ENCODE measurements at places on chromosomes 7 and 10.
A peak's percentile ranks its signal among the peaks of the same experiment; 100 is the strongest.

- DNase-seq, result no peak
Measured at GRCh38 chr7:50454968-50455367, 4.8 kb upstream of the FIGNL1 start.

- DNase-seq, result no peak
Measured at GRCh38 chr7:26865094-26865388, 651 bp upstream of the SKAP2 start.

GRCh38 chr7:117155694-117156093, 167.2 kb downstream of the WNT2 start:
- no peak for DNase-seq

- peak; percentile 16 for DNase-seq
Measured at GRCh38 chr10:35336921-35337823, 863 bp downstream of the CCNY start.

- no peak for DNase-seq
Measured at GRCh38 chr10:24518411-24518810, 205.3 kb downstream of the ARHGAP21 start.

DNA sequence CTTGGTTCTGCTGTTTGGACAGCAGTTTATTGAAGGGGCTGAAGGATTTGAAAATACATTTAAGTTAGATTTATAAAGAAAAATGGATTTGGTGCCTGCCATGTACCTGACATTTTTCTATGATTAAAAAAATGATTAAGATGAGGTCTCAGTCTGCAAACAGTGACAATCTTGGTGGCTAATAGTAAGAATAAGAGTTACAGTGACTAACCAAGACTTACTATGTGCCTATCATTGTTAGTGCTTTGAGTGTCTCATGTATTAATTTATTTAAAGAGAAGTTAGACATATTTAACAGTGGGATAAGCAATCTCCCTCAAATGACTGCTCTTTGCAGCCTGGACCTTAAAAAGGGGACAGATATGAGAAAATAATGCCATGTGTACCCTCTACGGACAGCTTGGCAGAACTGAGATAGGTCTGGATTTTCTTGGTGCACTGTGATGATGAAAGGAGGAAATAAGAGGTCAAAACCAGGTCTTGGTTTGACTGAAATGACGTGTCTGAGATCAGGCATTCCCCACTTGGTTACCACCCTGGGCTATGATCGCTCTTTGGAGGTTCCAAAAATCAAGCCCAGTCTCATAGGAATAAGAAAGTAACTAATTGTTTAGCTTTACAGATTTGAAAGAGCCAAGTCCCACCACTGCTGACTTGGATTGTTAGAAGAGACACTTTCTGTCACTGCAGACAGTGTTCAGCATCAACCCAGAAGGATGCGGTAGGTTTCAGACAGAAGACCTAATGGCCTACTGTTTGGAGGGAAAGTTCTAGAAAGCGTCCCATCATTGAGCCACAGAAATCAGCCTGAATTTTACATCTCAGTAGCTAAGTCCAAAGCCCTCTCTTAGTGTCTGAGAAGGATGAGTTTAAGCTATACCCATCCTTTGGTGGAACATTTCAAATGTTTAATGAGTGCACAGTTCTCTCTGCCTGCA, 2.1 kb downstream of the CASP7 start:
- no peak for DNase-seq

- no peak for DNase-seq
Measured at GRCh38 chr10:91294134-91294906, 73.9 kb downstream of the PCGF5 start.

DNA sequence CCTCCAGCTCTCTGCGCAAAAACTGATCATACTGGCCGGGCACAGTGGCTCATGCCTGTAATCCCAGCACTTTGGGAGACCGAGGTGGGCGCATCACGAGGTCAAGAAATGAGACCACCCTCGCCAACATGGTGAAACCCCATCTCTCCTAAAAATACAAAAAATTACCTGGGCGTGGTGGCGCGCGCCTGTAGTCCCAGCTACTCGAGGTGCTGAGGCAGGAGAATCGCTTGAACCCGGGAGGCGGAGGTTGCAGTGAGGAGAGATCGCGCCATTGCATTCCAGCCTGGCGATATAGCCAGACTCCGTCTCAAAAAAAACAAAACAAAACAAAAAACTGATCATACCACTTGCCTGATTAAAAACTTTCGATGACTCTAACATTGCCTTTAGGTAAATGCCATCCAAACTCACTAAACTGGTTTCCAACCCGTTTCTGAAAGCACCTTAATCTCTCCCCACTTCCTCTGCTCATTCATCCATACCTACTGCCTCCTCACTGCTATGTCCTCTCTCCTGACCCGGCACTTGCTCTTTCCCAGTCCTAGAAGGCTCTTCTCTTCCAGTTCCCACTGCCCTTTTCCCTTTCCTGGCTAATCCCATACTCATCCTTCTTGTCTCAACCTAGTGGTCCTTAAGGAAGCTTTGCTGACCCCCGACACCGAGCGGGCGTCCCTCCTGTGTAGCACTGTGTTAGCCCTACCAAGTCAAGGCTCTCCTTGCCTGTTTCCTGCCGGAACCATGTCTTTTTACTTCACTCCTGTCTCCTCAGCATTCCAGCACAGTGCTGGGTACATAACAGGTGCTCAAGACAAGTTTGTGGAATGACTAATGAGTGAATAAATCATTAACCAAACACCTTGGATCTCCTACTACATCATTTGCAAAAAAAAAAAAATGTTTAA, 686 bp upstream of the MIOS start:
- DNase-seq, result no peak

GRCh38 chr10:66189271-66189670, 736.6 kb upstream of the LRRTM3 start:
- DNase-seq, result no peak

DNA sequence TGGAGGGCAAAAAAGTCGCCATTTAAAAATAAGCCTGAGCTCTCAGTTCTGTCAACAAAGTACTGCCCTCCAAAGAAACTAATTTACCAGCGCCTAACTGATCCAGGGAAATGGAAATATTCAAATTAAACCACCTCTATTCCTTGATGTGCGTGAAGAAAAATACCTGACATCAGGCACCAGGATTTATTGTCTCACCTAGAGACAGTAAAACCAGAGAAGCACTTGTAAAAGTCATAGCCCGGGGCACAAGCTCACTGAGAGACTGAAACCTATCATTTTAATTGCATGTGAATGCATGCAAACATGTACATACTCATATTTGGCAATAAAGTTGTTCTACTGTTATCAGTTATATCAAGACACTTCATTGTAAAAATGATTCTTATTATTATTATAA, 147.3 kb upstream of the VSTM2A start:
- DNase-seq, result no peak

- no peak for DNase-seq
Measured at GRCh38 chr10:61628151-61628874, 34.4 kb upstream of the CABCOCO1 start.

DNA sequence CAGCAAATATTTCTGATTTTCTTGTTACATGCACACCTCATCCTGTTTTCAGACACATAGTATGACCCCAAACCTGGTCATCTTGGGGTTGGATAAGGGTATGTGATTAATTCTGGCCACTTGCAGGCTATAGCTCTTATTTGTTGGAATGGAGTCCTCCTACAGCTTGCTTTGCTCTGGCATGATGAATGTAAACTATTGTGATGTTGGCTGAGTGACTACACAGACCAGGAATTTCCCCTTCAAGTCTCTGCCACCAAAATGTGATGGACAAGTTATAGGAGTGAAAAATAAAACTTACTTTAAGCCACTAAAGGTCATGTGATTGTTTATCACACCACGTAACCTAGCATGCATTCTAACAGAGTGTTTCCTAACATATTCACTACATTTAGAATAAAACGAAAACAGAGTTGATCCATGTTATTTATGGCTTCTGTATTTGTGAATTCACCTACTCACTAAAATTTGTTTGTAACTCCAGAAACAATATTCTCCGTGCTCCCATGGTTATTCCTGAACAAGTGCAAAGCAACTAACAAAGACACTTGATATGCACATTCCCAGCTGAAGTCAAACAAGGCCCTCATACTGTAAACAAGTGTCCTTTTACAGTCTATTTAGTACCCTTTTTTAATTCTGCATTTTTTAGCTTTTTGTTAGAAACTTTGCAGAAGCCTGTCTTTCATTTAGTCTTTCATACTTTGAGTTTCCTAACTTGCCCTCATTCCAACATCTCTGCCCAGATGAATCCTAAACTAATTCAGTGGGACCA, 599.2 kb upstream of the PCDH15 start:
- DNase-seq, result no peak

GRCh38 chr10:129391464-129391863, 75.6 kb upstream of the MGMT start:
- no peak for DNase-seq

DNA sequence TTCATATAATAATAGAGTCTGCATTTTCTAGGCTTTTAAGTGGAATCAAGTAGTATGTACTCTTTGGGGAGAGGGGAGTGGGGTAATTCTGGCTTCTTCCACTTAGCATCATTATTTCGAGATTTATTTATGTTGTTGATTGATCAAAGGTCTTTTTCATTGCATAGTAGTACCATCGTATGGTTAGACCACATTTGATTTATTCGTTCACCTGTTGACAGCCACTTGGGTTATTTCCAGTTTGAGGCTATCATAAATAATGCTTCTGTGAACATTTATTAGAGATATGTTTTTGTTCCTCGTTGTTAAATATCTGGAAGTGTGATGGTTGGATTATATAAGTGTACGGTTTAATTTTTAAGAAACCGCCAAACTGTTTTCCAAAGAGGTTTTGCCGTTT, 52.8 kb downstream of the AHCYL2 start:
- DNase-seq, result no peak

DNA sequence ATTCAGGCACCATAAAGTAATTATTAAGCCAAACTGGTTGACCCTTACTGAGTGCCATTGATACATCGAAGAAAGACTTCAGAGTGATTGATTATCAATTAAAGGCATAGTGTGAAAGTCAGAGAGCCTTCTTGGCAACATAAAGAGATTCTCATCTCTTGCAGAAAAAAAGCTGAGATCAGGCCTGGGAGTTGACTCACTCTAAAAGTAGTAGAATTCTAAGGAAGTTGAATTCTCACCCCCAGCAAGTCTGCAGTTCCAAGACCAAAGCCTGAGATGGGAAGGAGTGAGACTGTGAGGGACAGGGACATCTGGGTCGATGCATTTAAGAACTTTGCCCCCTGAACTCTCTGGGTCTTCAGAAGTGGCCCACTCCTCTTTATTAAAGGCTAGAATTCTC, 21.6 kb upstream of the ERCC6 start:
- no peak for DNase-seq

DNA sequence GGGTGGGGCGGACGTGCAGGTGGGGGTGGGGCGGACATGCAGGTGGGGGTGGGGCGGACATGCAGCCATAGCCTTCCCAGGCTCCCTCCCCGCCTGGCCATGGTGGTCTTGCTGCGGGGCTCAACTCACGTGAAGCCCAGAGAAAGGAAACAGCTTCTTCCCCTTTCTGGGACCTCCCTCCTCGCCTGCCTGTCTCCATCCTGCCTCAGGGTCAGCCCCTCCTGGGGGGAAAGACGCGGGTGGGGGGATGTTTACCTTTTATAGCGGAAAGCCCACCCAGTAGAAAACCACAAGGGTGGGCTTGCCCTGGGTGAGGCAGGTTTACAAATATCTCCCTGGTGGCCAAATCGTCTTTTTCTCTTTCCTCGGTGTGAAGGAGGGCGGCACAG, 520.0 kb downstream of the GLRX3 start:
- no peak for DNase-seq

GRCh38 chr7:139722604-139723003, 55.2 kb downstream of the HIPK2 start:
- no peak for DNase-seq

- DNase-seq, result no peak
Measured at GRCh38 chr7:29239638-29240037, 45.1 kb downstream of the CHN2 start.

- no peak for DNase-seq
Measured at GRCh38 chr7:19295376-19295775, 150.2 kb upstream of the FERD3L start.

DNA sequence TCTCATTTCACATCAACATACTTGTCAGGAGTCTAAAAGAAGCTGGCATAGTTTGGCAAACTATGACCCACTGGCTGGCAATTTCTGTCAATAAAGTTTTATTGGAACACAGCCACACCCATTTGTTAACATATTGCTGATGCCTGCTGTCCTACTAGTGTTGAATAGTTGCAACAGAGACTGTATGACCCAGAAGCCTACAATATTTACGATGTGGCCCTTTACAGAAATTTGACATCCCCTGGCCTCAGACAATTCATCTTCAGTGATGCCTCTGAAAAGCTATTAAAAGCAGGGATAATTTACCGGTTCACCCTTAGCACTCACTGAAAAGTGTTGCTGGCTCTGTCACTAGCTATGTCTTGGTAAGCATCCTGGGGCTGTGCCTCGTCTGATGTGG, 155.2 kb downstream of the ARID5B start:
- DNase-seq, result no peak

DNA sequence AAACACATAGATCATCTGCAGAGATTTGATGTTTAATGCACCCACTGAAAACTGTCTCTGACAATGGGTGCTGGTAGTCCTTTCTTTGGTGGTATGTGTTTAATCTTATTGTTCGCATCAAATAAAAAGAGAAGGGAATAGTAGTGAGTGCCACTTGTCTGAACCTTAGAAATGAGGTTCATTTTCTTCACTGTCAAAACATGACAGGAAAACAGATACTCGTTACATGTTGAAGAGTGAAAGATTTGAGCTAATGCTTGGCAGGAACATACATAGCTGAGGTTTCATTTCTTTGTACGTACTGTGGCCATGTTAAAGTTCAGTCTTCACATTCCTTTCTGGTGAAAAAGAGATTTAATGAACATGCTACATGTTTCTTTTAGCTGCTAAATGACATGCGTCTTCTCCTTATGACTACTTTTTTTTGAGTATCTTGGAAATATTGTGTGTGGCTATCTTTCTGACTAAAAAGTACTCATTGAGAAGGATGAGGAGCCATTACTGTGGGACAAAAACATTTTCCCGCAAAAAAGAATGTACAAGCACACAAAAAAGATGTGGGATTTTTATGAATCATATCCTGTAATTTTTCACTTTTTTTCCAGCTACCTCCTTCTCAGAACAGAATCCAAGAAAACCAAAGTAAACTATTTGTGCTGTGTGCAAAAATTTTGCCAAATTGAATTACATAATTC, 108.0 kb downstream of the TWIST1 start:
- no peak for DNase-seq

DNA sequence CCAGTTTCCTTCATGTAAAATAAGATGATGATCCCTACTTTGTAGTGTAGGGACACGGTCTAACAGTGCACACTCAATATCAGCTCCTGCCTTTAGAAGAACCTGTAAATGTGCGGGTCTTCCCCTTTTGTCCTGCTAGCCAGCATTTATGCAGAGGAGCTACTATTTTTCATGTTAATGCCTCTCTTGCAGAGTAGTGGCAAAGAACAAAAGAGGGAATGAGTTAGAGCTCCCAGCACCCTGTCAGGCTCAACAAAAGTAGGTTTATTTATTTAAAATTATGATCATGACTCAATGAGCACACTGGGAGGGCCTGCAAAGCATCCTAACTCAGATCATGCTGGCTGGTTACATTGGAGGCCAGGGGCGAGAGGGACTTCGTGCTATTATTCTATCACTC, 414.5 kb upstream of the COBL start:
- no peak for DNase-seq

GRCh38 chr7:47453093-47454061, 128.5 kb downstream of the TNS3 start:
- DNase-seq, result no peak

GRCh38 chr10:126549344-126549743, 121.1 kb downstream of the C10orf90 start:
- DNase-seq, result no peak
